Mucosa of descending colon (tissue), 3 donors: ENCODE measurements at places on chromosomes 6 and 20. TPM values are rescaled to one million over a fixed set of nuclear protein-coding genes. Genes with fewer than 3 reads are reported as not detected.

Gene ASIP
- not detected for total RNA-seq

Gene FOXC1
- 1.1 TPM for total RNA-seq

Gene GSTA3
- total RNA-seq, result not detected

Gene MROH8
- total RNA-seq, result 1.4 TPM

Gene HUS1B
- 1.3 TPM for total RNA-seq

Gene SAPCD1
- 9.6 TPM for total RNA-seq

Gene NKAPL
- total RNA-seq, result 2.8 TPM

Gene SDCBP2
- total RNA-seq, result 165 TPM

GRCh38 chr20:40481337-40481736 lies 207.7 kb downstream of the MAFB start:
- no peak for DNase-seq

DNA sequence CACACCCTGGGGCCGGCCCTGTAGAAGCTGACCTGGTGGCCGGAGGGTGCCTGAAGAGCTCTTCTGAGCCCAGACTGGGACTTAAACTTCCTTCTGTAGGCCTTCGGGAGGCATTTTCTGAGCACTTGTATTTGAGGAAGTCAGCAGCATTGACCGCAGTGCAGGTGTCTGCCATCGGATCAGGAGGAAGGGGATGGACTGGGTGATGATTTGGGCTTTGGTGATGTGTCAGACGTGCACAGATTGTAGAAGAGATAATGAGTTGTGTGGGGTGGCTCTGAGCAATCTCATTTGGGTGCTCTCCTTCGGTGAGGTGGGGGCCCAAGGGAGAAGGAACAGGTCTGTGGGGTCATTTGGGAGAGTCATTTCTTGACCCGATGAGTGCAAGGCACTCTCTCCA lies 150.9 kb downstream of the ARID1B start:
- no peak for DNase-seq

GRCh38 chr6:134166511-134167261 lies 114.3 kb upstream of the SLC2A12 start:
- no peak for DNase-seq

- DNase-seq, result no peak
Measured at GRCh38 chr6:3788408-3789017, 37.0 kb upstream of the PXDC1 start.

DNA sequence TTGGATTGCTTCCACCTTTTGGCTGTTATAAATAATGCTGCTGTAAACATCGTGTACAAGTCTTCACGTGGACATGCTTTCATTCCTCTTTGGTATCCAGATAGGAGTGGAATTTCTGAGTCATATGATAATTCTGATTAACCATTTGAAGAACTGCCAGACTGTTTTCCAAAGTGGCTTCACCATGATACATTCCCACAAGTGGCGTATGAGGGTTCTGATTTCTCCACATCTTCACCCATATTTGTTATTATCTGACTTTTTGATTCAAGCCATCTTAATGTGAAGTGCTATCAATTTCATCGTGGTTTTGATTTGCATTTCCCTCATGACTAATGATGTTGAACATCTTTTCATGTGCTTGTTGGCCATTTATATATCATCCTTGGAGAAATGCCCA lies 2.9 kb upstream of the SNRPB start:
- no peak for DNase-seq

DNA sequence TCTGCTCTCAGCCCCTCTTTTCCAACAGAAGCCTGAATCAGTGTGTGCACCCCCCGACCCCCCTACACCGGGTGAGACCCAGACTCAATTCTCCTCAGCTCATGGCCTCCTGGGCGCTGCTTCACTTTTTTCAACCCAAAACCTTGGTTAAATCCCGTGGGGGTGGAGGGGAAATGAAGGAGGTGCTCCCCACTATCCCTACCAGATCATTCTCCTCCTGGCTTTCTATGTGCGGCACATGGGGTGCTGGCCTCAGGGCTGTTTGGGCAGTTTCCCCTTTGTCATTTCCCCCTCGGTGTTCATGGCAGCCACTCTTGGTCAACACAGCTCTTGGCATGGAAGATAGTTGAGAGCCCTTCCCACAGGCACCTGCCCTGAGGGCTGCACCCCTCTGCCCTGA lies 4.6 kb downstream of the CST4 start:
- DNase-seq, result no peak

- DNase-seq, result no peak
Measured at GRCh38 chr6:41747256-41748101, at the start of gene PGC. PGC (minus strand) TSS chr6:41747397; CDS start chr6:41747334, 63 bp downstream.

- no peak for DNase-seq
Measured at GRCh38 chr20:6231556-6231955, 108.7 kb upstream of the FERMT1 start.

GRCh38 chr6:87282743-87283142 lies 39.6 kb upstream of the SMIM8 start:
- DNase-seq, result no peak

- no peak for DNase-seq
Measured at GRCh38 chr20:46954490-46955038, 59.9 kb downstream of the EYA2 start.

DNA sequence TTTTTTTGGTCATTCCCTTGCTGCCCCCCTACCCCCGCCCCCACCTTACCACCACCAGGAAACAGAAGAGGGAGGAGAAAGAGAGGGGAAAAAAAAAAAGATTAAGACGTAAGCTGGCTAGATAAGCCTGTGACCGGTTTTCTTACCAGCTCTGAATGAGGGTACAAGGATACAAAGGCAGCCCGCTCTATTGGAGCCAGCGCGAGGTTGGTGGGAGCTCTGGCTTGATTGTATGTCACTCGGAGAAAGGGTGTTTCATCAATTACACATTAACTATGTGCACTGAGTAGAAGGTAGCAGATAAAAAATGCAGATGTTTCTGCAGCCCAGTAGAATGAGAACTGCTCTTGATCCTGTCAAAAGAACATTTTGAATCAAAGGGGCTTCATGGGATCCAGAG lies 28.6 kb upstream of the OLIG3 start:
- DNase-seq, result no peak

DNA sequence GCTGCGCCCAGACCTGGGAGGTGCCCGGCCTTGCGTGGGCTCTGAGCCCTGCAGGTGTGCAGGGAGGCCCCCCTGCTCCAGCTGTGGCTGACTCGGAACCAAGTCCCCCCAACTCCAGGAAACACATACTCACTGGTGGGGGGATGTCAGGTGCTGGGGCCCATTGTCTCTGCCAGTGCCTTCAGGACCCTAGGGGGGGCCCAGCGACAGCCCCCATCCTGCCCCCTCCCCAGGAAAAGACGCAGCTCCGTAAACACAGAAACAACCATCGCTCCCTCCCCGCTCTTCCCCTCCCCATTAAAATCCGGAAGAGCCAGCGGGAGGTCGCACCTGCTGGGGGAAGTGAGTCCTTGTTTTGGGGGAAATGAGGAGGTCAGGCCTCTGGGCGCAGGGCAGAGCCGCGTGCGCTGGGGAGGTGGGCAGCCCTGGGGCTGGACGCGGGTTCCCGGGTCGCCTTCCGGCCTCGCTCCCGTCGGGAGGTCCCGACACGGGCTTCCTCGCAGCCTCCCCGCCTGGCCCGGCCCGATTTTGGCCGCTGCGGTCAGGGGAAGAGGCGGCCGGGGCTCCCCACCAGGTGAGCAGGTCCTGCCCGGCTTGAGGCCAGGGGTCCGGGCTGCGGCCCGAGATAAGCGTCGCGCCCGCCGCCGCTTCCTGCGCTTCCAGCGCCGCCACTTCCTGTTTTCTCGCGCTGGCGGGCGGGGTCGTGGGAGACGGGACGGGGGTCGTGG lies 6.2 kb downstream of the C20orf204 start:
- no peak for DNase-seq

- no peak for DNase-seq
Measured at GRCh38 chr20:37686762-37687477, 6.9 kb upstream of the CTNNBL1 start.
